ENCODE measurements at places on chromosomes 4 and X.

- peak; percentile 35 for DNase-seq
These were observed 5.4 kb downstream of the RAB9A start for GRCh38 chrX:13694359-13694758.

DNA sequence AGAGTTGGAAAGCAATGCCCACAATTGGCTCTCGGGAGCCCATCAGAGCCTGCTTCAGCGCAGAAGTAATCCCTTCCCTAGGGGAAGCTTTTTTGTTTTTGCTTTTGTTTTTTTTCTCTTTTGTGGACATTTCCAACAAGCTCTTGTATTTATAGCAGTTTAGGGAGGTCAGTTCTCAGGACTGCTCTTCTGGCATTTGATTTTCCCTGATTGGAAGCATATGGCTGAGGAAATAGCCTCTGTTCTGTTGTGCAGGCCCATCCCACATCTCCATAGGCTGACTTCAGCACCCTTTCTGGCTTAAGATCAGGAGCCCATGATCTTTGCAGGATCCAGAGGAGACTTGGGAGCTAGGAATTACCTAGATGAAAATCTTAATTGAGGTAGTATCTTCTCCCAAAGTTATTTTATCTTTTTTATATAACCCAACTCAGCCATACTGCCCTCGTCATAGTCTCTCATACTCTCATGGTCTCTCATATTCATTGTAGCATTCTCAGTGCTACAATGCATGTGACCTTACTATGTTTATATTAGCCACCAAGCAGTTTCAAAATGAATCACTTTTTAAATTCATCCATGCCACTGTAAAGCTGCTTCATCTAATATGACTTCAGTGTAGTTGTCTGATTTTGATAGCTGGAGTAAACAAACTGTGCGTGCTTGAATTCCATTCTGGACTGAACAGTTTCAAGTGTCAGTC, 16.7 kb downstream of the PAGE4 start:
- DNase-seq, result no peak

DNA sequence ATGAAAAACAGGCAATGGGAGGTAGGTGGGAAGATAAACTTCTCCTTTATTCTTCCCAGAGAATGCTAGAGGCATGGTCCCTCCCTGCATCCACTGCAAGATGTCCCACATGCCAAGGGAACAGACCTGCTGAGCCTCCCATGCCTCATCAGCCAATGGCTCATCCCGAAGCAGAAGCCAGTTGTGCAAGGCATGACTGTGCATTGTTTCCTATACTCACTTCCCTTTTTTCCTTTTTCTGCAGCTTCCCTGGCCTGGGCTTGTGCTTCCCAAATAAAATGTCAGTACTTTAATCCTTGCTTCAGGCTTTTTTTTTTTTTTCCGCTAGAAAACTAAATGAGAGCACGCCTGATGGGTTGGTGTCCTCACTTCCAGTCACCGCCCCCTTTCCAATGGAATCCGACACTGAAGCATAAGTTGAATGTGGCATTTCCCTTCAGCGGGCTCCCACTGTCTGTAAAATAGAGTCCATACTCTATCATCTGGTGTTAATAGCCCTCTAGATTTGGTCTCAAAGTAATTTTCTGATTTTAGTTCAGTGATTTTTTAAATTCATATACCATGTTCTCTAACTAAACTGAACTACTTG, 239.0 kb upstream of the JADE1 start:
- peak; percentile 89 for DNase-seq

- no peak for DNase-seq
These were observed 29.4 kb downstream of the IRF2 start for GRCh38 chr4:184444953-184445309.

DNA sequence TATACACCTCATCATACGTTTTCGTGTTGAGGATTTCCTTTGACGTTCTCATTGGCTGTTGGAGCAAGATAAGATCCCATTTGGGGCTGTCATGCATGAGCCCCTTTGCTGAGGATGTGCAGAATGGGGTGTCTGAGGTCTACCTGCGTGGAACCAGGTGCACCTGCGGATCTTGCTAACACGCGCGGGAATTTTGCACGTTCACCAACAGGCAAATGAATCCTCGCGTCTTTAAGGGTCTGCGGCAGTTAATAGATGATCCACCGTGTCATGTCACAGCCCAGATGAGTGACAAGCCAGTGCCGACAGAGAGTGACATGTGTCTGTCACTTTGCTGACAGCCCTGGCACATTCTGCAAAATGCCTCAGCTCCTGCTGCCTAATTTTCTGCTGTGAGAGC, 56.3 kb upstream of the SHOX start:
- no peak for DNase-seq

DNA sequence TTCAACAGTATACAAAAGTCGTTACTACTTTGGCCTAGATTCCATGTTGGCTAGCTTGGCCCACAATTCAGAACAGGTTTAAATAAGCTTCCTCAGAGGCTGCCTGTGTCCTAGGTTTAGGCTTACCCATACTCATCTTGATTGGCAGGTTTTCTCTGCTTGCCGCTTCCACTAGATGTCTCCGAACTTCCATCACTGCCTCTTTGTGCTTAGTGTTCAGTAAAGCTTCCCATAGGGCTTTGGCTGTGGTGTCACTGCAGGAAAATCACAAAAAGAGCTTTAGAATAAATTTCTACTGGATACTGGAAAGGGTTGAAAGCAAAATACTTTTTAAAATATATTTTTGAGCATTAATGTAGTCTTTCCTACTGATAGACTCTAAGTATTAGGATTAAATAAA, 52.4 kb downstream of the SCFD2 start:
- DNase-seq, result no peak

- DNase-seq, result peak; percentile 58
These were observed 34.8 kb downstream of the DOCK11 start for GRCh38 chrX:118530219-118530911.

DNA sequence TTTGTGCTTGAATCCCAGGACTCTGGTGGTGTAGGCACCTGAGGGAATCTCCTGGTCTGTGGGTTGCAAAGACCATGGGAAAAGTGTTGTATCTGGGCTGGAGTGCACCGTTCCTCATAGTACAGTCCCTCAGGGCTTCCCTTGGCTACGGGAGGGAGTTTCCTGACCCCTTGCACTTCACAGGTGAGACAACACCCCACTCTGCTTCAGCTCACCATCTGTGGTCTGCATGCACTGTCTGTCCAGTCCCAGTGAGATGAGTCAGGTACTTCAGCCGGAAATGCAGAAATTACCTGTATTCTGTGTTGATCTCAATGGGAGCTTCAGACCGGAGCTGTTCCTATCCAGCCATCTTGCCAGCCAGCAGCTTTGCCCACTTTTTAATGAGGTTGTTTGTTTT, 353.0 kb upstream of the IRS4 start:
- no peak for DNase-seq

DNA sequence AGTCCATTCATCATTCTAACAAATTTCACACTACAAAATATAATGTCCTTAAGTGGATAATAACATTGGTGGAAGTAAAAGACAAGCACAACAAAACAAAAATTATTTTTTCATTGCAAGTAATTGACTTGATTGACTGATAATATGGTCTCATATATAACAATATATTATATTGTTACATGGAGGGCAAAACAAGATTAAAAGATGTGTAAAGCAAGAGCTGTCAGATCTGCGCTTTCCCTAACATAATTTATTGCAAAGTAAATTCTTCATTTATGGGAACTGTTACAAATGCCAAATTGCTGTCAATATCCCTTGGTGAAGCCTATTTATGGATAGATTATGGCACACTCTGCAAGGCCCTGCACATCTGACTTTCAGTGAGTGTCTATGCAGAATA, 233.6 kb downstream of the PCDH7 start:
- DNase-seq, result no peak

GRCh38 chr4:124555959-124556358, 156.6 kb downstream of the ANKRD50 start:
- DNase-seq, result no peak

DNA sequence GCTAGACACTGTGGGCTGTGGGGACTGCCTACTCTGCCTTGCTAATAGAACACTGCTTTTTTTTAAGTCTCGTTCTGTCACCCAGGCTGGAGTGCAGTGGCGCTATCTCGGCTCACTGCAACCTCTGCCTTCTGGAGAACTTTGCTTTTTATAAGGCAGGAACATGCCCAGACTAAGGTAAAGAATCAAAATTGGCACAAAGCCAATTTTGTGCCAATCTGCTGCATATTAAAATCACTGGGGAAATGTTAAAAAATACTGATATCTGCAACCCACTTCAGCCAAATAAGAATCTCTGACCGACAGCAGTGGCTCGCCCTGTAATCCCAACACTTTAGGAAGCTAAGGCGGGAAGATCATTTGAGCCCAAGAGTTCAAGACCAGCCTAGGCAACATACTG, 36.5 kb upstream of the CEP135 start:
- no peak for DNase-seq

- peak; percentile 96 for DNase-seq
These were observed 12.8 kb downstream of the SCD5 start for GRCh38 chr4:82785611-82786400.

Data from GM23248 (cell line).